Mesendoderm (in vitro differentiated cells): ENCODE measurements at places on chromosomes 3 and 15.

GRCh38 chr15:80788536-80788935, 9.4 kb downstream of the CEMIP start:
- no peak for DNase-seq
- H3K36me3 ChIP-seq, result no peaks in the 10 kb centered on the region
- no peak overlapping the region for H3K27ac ChIP-seq
- no peaks in the 10 kb centered on the region for H3K4me1 ChIP-seq

DNA sequence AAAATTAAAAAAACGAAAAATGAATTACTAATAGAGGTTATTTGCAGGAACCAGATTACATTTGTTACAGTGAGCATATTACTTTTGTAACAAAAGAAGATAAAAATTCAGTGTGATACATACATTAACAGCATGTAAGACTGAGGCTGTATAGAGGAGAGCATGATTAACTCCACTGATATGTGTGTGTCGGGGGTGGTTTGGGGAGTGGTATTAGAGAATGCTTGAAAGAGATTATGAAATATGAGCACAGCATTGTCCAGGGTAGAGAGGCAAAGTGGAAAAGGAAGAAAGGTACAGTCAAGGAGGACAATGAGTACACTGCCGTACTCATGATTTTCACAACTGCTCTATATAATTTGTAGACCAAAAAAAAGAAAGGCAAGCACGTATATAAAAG, 62.9 kb upstream of the LRRFIP2 start:
- no peak for DNase-seq
- no peak overlapping the region for H3K4me3 ChIP-seq
- no peaks in the 10 kb centered on the region for H3K27me3 ChIP-seq
- no peaks in the 10 kb centered on the region for H3K36me3 ChIP-seq

GRCh38 chr3:175484666-175485065, 625.5 kb downstream of the NAALADL2 start:
- no peaks in the 10 kb centered on the region for H3K27me3 ChIP-seq
- H3K36me3 ChIP-seq, result no peaks in the 10 kb centered on the region
- H3K4me3 ChIP-seq, result no peak overlapping the region

- DNase-seq, result no peak
- H3K27ac ChIP-seq, result no peak overlapping the region
- no peaks in the 10 kb centered on the region for H3K27me3 ChIP-seq
- H3K4me1 ChIP-seq, result peaks cover 4% of the 10 kb centered on the region
- no peaks in the 10 kb centered on the region for H3K36me3 ChIP-seq
Observed at GRCh38 chr3:178200316-178200715, 335.9 kb upstream of the KCNMB2 start.

- H3K27me3 ChIP-seq, result no peaks in the 10 kb centered on the region
- H3K4me1 ChIP-seq, result no peaks in the 10 kb centered on the region
- H3K27ac ChIP-seq, result no peak overlapping the region
- no peaks in the 10 kb centered on the region for H3K36me3 ChIP-seq
- no peak overlapping the region for H3K4me3 ChIP-seq
Observed at GRCh38 chr3:138479438-138479863, 45.0 kb downstream of the ESYT3 start.

DNA sequence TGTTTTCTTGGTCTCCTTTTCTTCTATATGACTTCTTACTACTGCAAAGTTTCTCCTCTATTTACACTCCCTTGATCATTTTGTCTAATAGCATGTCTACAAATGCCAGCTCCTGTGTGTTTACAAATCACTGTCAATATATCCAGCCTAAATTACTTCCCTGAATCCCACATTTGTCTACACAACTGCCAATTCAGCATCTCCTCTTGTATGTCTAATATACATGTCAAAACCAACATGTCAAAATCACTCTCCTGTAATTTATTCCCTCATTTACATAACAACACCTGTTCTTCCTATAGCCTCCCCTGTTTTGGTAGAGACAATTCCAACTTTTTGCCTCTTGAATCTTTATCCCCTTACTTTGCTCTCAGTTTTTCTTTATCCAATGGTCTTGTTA, 359.3 kb downstream of the PLOD2 start:
- H3K27ac ChIP-seq, result no peak overlapping the region
- no peaks in the 10 kb centered on the region for H3K36me3 ChIP-seq
- no peaks in the 10 kb centered on the region for H3K27me3 ChIP-seq
